NCI-H1436 treated with DMSO at 0.1 percent for 48 hours (cell line): ENCODE measurements at places on chromosomes 4 and X.

DNA sequence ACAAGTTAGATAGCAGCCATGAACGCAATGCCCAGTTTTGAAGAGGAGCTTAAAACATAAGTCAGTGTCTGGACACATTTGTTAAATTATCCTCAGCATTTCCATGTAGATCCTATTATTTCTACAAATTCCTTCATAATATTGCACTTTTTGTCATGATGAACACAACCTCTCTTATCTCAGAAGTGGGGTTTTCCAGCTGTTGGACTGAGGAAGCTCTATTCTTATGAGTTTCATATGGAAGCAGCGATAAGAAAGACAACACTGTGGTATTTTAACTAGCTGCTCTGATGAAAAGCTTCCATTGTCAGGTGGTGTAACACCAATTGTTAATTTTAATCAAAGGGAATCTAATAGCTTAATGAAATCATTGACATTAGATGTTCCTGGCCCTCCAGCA, 308.7 kb downstream of the GBA3 start:
- DNase-seq = no peak

DNA sequence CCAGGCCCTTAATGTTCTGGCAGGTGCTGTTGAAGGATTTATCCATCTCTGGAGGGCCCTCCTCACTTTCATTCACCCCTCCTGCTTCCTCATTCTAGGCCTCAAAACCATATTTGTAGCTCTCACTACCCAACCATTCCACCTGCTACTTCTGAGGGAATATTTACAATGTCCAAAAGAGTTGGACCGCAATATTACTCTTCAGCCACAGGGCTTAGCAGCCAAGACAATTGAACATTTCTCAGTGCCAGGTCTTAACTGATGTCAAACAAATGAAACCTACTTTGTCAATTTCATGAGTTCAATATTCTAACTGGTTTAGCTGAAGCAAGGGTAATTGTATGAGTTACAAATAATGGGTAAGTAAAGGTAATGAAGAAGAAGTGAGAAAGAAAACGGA, 113.2 kb downstream of the ENOX2 start:
- DNase-seq = no peak

GRCh38 chr4:91340822-91341221, 962.9 kb upstream of the GRID2 start:
- DNase-seq = no peak

DNA sequence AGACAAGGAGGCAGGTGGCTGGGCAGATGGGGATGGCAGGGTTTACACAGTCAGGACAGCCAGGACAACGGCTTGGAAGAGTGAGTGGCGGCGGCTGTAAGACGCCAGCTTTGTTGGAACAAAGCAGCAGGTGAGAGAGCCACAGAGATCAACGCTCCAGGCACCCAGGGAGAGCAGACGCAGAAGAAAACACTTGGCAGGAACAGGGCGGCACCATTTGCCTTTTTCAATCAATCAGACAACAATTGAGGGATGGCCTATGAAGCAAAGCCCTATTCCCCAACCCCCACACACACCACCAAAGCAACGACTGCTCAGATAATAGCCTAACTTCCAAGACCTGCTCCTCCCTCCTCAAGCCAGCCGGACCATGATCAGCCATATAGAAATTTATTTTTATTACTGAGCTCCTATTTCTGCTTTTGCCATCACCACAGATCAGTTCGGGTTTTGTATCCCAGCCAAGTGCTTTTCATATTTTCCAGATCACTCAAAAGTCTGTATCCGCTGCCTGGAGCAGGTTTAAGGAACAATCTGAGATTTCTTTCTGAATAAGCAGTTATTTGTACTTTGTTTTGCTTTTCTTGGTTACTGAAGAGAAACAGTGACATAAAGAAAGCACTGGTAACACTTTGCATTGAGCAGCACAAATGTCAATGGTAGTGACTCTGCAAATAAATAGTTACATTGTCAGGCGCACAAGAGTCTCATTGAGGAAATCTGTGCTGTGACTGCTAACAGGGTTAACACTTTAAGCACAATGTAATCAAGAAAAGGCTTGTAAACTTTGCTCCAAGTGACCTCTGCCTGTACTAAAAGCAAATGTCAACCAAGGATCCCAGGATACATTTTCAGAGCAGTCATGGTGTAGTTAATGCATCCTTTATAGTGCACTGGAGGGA, 81.8 kb upstream of the RBPJ start:
- DNase-seq = peak; percentile 78

GRCh38 chrX:66675541-66675940, 36.7 kb upstream of the EDA2R start:
- DNase-seq = no peak

DNA sequence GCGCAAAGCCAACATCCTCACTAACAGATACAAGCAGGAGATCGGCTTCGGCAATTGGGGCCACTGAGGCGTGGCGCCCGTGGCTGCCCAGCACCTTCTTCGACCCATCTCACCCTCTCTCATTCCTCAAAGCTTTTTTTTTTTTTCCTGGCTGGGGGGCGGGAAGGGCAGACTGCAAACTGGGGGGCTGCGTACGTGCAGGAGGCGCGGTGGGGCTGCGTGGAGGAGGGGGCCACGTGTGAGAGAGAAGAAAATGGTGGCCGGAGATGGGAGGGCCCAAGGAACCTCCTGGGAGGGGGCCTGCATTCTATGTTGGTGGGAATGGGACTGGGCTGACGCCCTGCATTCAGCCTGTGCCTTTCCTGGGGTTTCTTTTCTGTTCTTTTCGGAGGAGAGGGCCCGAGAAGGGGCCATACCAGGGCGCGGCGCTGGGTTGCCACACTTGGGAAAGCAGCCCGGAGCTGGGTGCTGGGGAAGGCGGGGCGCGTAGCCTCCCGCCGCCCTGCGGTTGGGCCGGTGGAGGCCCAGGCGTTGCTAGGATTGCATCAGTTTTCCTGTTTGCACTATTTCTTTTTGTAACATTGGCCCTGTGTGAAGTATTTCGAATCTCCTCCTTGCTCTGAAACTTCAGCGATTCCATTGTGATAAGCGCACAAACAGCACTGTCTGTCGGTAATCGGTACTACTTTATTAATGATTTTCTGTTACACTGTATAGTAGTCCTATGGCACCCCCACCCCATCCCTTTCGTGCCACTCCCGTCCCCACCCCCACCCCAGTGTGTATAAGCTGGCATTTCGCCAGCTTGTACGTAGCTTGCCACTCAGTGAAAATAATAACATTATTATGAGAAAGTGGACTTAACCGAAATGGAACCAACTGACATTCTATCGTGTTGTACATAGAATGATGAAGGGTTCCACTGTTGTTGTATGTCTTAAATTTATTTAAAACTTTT, 4.5 kb downstream of the MID1IP1 start:
- DNase-seq = peak; percentile 2

GRCh38 chrX:97328853-97329390, 445.2 kb downstream of the RPA4 start:
- no peak for DNase-seq

DNA sequence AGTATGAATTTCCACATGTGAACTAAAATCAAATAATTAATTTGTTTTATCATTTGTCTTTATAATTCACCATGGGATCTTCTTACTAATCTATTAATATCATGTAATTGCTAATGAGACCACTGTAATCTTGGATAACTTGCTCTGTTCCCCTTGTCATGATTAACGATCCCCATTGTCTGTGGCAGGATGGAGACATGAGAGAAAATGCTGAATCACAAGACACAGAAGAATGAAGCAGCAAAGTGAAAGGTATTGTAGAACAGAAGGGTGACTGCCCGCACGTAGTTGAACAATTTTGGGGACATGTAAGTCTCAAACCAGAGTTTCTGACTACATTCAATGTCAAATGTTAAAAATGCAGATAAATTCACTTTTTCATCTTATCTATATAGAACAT, 135.2 kb downstream of the EPHA5 start:
- DNase-seq = no peak

- no peak for DNase-seq
Measured at GRCh38 chr4:118729287-118730286, 44.4 kb downstream of the METTL14 start.

GRCh38 chr4:93791570-93792195, 36.9 kb upstream of the ATOH1 start:
- no peak for DNase-seq

GRCh38 chr4:37946503-37947179, 13.6 kb upstream of the PTTG2 start:
- DNase-seq = no peak

DNA sequence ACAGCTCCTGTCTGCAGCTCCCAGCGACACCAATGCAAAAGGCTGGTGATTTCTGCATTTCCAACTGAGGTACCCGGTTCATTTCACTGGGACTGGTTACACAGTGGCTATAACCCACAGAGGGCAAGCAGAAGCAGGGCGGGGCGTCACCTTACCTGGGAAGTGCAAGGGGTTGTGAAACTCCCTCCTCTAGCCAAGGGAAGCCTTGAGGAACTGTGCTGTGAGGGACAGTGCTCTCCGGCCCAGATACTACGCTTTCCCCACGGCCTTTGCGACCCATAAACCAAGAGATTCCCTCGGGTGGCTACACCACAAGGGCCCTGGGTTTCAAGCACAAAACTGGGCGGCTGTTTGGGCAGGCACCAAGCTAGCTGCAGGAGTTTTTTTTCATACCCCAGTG, 218.9 kb downstream of the PPP3CA start:
- no peak for DNase-seq

- no peak for DNase-seq
Measured at GRCh38 chrX:33129607-33130006, 81.7 kb downstream of the DMD start.

- no peak for DNase-seq
Measured at GRCh38 chr4:22707390-22707789, 14.7 kb downstream of the GBA3 start.

DNA sequence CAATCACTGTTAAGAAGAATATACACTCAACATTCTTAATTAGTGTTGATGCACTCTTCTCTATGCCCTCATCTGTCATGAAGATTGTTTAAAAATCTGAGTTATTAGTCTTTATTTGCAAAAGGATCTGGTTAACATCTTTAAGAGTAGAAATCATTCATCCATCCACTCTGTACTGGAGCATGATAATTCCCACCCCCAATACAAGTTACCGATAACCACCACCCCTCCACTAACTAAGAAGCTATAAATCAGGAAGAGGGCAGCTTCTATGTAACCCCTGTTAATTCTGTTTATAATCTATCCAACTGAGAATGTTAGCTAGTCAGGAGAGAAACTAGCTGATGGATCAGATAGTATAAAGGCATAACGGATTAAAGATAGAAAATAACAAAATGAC, 34.5 kb downstream of the RAB28 start:
- no peak for DNase-seq

DNA sequence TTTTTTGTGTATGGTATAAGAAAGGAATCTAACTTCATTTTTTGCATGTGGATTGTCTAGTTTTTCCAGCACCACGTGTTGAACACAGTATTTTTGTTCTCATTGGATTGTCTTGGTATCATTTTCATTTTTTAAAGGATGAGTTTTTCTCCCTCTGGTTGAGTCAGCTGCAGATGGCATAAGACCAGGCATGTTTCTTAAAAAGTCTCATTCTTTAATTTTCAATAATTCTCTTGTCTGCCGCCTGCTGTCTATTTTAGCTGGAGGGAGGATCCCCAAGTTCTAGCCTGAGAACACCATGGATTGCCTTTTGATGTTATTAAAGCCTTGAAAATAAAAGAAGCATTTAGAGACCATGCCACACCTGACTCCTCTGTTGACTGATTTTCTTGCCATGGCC, 263.8 kb downstream of the ARHGAP24 start:
- no peak for DNase-seq

GRCh38 chr4:105709081-105709450, 482 bp downstream of the GSTCD start:
- no peak for DNase-seq

DNA sequence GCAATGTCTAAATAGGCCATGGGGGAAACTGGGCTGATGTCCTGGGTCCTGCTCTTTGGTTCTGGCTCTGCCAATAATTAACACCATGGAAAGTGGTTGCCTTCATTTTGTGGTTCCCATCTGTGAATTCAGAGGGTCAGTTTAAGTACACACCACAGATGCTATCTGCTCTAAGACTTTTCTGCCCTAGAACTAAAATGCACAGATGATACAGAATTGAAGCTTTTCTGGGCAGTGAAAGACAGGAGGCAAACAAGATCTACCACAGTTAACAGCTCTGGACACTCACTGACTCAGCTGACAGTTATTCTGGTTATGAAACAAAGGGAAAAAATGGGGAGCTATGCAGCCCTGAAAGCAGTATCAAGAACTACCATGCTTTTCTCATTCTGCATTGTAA, 37.3 kb downstream of the APBB2 start:
- DNase-seq = no peak

- no peak for DNase-seq
Measured at GRCh38 chr4:137703195-137703594, 170.9 kb upstream of the PCDH18 start.

DNA sequence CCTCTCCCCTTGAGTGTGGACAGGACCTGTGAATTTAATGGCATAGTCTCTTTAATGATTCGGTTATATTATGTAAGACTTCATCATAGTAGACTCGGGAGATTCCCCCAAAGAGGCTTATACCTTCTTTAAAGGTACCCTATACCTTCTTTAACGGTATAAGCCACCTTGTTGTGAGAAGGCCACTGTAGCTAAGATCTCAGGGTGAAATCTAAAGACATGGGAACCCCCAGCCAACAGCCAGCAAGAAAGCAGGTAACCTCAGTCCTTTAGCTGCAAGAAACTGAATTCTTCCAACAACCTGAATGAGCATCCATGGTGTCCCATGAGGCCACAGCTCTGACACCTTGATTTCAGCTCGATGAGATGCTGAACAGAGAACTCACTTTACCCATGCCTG, 931 bp downstream of the DDX60 start:
- no peak for DNase-seq
